ENCODE measurements at places on chromosomes 6 and 20. TPM values are rescaled to one million over a fixed set of nuclear protein-coding genes. Genes with fewer than 3 reads are reported as not detected.

DNA sequence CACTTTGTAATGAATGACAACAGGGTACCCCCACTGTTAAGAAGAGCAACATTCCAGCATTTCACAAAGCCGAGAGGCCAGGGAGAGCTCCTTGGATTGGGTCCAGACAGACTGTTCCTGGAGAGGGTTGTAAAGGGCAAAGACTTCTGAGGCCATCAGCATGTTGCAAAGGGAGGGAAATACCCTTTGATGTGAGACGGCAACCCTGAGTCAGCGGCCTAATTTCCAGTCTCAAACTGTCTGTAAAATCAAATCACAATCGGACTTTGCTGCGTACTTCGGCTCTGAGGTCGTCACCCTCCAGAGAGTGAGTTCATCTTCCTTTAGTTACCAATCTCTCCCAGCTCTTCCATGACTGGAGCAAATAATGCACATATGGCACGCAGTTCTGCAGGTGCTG lies 101.0 kb upstream of the DTNBP1 start:
- no peak for DNase-seq

The AIF1 gene
- total RNA-seq, result 5.1 TPM

DNA sequence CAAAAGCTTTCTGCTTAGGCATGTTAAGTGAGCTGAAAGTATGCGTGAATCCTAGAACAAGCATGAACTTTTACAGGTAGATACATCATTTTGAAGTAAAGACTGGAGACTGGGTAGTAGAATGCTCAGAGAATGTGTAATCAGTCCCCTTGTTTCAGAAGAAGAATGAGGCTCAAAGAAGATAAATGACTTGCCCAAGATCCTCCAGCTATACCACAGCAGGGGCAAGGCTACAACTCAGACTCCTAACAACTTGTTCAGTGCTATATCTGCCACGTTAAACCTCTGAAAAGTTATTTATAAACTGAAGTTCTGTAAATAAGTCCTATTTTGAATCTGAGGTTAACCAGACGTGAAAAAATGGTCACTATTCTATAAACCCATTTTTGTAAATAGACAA lies 2.9 kb downstream of the RIPOR2 start:
- DNase-seq, result no peak

DNA sequence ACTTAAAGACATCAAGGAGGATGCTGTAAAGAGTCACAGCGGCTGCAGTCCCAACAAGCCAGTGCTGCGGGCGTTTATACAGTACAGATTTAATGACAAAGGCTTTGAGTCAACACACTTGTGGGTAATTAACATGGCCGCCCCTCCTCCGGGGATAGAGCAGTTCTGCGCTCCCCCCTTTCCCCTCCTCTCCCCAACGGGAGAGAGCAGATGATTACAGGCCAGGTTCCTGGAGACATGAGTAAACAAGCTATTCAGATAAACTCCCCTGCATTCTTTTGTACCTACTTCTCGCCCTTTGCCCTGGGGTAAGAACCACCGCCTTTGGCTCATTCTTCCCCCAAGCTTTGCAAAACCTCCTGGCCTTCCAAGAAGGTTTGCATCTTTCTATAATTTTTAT lies 23.6 kb upstream of the FABP7 start:
- DNase-seq, result no peak

DNA sequence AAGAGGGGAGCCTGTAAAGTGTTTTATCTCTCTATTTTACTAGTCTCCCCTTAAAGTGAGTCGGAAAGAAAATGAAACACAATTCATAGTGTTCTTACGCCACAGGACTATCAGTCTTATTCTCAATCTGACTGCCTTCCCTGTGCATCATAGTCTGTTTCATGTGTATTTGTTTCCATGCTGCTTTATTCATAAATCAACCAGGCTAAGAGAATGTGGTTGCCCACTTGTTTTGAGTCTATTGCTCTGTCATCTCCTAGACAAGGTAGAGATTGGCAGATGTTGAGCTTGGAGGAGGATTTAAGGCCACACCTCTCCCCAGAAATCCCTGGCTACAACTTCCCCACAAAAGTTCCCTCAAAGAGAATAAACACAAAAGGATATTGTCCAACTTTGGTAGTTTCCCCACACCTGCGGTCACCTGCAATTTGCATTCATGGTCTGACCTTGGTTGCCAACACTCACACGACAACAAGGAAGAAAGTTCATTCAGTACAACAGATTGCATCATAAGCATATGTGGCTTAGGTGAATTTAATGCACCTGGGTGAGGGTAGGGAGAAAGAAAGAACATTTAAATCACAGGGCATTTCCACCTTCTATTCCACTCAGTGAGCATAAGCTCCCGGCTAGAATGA lies 167.1 kb upstream of the FBXL4 start:
- DNase-seq, result no peak

- no peak for DNase-seq
These were observed 3.3 kb upstream of the LIME1 start for GRCh38 chr20:63733117-63733516.

All from mesothelial cell of epicardium (in vitro differentiated cells).